ENCODE measurements at places on chromosomes 2 and 18.
A peak's percentile ranks its signal among the peaks of the same experiment; 100 is the strongest.

DNA sequence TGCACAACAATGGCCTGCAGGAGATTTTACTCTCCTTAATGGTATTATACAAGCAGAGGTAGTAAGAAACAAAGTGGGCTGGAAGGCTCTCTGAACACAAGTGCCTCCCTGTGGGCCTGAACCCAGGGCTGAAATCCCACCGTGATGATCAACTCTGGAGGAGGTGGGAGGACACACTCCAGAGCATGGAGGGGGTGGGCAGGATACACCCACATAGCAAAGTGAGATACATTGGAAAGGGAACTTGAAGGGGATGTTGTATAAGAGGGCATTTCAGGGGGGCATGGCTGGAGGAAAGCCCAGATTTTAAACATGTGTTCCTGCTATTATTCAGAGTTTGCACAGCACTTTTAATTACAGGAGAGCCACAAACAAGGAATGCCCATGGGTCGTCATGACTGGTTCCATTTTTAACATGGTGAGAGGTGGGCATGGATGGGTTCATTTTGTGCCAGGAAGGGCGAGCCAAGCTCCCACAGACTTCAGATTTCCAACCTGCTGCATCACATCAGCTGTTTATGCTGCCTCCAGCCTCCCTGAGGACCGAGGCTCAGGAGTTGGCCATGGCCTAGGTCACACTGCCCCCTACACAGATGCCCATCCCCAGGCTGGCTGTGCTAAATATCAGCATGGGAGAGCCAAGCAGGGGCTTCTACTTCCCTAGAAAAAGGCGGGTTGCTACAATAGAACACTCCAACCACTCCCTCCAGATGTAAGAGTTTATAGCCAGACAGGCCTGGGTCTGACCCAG, 416.2 kb upstream of the ID2 start:
- no peak for DNase-seq

DNA sequence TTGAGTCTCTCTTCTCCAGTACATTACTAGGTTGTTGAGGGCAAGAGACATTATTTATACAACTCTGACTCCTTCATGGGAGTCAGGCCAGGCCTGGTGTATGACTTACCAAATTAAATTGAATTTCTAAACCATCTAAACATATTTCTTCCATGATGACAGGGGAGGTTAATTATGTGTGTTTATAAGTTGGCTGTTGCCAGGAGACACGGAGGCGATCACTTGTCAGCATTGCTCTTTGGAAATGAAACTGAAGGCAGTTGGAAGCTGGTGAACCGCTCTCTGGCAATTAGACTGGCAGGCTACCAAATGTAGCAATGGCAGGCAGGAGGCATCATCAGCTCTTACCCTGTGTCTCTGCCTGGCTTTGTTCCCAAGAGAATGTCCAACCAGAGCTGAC, 241.4 kb downstream of the KCNS3 start:
- DNase-seq: peak; percentile 80

DNA sequence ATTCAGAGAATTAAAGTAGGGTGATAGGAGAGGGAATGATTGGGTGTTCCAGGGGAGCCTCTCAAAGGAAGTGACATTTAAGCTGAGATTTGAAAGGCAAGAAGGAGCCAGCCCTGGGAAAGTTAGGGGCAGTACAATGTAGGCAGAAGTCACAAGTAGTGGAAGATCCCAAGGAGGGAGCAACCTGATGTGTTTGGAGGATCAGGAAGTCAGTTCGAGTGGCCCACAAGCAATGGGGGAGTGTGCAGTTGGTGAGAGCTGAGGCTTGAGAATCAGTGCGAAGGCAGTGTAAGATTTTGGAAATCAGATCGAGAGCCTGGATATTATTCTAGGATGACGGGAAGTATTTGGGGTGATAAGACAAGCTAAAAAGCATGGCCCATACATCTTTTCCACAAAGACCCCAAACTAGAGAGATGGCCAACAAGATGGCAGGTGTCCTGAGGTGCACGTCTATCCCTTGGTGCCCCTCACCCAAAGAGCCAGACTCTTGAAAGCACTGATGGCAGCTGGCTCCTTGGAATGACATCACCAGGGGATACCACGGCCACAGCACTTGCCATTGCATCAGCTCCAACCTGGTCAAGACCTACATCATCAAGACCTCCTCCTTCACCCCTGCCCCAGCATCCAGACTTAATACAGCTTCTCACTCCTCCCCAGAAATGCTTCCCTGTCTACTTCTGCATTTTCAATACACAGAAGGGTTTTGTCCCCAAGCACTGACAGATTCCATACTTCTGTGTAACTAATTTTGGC, 127.3 kb downstream of the BCL2 start:
- no peak for DNase-seq

GRCh38 chr2:39603436-39603835, 62.3 kb upstream of the TMEM178A start:
- no peak for DNase-seq

- no peak for DNase-seq
Observed at GRCh38 chr18:3425446-3425845, 24.5 kb upstream of the TGIF1 start.

GRCh38 chr18:52936931-52937330, 596.9 kb downstream of the DCC start:
- no peak for DNase-seq

- DNase-seq: peak; percentile 14
Observed at GRCh38 chr18:11741505-11742145, 52.6 kb downstream of the GNAL start.

GRCh38 chr18:9735879-9736278, 27.8 kb downstream of the RAB31 start:
- no peak for DNase-seq

DNA sequence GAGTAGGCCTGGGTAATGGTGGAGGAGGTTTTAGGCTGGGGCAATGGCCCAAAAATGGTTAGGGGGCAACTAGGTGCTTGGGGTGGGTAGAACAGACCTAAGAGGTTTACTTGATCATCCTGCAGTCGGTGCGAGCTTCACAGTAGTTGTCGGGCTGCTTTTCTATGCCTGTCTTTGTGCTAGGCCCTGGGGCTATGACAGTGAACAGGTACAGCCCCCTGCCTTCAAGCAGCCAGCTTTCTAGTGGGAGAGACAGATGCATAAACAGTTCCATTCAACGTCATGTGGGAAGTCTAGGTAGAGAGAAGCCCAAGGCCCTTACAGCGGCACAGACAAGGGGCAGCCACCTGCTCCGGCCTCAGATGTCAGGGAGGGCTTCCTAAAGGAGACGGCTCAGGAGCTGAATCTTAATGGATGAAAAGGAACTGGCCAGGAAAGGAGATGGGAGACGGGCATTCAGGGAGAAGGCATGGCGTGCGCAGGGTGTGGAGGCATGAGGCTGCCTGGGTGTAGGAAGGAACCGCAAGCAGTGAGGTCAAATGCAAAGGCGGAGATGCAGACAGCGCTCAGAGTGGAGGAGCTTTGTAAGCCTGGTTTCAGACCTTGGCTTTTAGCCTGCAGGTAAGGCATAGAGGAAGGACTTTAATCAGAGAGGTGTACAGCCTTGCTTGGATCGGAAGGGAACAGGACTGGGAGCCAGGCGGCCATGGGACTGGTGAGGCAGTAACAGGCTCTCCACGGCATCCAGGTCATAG, 6.0 kb downstream of the CTIF start:
- no peak for DNase-seq

GRCh38 chr2:40225670-40226210, 226.2 kb downstream of the SLC8A1 start:
- DNase-seq: no peak

GRCh38 chr2:195632856-195633572, 24.0 kb upstream of the SLC39A10 start:
- no peak for DNase-seq

DNA sequence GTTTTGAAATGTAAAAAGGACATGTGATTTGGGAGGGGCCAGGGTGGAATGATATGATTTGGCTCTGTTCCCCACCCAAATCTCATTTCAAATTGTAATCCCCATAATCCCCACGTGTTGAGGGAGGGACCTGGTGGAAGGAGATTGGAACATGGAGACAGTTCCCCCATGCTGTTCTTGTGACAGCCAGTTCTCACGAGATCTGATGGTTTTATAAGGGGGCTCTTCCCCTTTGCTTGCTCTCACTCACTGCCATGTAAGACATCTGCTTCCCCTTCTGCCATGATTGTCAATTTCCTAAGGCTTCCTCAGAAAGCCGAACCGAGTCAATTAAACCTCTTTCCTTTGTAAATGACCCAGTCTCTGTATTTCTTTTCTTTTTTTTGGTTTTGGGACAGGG, 39.2 kb downstream of the FECH start:
- DNase-seq: no peak

DNA sequence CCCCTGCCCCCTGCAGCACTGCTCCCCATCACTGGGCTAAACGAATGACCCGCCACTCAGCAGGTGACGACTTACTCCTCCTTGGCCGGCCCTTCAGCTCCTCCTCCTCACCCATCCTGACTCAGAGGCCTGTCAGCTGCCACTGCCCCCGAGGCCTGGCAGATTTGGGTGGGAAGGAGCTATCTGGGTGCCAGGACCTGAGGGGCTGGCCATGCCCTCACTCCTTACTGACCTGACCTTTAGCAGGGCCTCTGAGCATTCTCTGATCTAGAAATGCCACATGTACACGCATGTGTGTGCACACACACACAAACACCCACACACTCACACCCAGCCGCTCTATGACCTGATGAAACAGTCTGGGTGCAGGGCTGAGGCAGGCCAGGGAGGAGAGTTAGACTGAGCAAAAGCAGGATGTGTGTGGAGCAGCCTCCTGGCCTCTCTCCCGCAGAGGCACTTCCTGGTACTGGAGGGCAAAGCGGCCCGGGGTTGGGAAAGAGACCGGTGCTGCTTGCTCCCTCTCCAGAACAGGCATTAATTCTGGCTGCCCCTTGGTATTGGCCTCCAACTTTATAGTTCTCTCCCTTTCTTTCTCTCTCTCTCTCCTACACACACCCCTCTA, 68.0 kb downstream of the ZFP36L2 start:
- DNase-seq: peak; percentile 80

DNA sequence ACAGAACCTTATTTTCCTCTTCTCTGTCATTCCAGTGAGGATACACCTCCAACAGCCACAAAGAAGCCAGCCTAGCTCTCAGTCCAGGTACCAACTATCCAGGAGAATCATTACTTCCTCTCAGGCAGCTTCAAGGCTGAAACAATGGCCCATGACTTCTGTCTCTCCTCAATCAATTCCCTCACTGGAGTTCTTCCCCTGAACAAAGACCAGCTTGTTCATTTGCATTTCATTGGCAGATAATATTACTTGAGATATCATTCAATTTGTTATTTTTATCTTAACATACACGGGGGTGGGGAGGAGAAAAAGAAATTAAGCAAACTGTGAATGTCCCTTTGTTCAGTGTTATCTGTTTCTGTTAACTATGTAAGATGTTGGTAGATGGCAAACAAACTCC, 44.0 kb downstream of the CCDC141 start:
- no peak for DNase-seq

GRCh38 chr2:20143263-20143662, 81.7 kb downstream of the SDC1 start:
- no peak for DNase-seq

DNA sequence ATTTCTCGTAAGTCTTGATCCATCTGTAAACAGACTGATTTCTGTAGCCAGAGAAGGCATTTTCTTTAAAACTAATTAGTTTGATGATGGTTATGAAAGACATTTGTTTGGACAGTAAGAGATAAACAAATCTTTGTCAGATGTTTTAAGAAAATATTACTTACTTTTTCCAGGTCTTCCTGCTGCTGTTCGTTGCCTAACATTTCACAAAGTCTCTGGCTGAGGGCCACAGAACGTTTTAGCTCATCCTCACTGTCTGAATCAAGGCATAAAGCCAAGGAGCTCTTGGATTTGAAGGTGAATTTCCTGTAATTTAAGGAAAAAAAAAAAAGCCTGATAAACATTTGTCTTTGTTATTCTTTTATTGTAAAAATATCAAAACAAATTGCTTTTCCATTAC, 57.8 kb downstream of the VIL1 start:
- DNase-seq: peak; percentile 12

DNA sequence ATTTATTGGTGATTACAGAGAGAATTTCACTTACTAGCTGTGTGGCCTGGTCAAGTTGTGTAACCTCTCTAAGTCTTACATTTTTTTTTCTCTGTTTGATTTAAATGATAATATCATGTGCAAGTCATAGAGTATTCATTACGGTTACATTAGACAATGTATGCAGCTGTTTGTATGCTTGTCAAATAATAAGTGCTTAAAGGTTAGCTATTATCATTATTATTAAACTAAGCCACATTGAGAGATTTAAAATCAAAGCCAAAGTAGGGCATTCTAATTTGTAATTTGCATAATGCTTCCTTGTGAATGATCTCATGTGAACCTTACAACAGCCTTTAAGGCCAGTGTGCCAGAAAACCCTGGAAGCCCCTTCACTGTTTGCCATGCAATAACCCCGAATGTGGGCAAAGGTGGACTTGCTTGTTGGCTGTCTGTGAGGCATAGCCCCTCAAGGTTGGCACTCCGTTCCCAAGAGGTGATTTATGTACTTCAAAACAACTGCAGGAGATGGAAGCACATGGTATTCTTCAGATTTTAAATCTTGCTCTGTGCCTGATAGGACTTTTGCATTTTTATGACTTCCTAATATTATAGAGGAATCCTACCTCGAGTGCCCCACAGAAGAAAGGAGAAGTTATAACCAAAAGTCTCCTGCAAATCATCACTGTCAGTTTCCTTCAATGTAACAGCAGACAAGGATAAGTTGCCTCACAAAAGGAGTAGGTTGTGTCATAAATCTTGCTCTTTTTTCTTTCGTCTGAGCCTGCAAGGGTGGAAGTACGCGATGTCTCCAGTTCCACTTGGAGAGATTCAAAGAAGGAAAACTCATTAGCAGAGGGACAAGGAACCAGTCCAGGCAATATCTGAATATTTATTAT, 272.0 kb downstream of the TGIF1 start:
- DNase-seq: no peak

GRCh38 chr2:20106746-20107145, 55.3 kb upstream of the LAPTM4A start:
- no peak for DNase-seq

- peak; percentile 10 for DNase-seq
Observed at GRCh38 chr2:133765658-133766057, 197.4 kb upstream of the NCKAP5 start.

DNA sequence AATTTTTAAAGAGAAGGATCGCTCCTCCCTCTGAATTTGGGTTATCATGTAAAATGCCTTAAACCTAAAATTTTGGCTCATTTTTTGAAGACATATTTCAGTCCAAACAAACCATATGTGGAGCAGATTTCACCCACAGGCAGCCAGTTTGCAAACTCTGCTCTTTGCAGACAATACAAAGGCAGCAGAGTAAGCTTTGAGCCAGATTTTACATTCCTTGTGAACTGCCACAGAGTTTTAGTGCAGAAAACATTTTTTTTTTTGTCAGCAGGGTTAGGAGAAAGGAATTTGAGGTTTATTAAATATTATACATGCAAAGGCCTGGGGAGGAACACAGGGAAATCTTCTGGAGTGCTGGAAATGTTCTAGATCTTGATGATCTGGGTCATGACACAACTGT, 171.9 kb upstream of the FN1 start:
- DNase-seq: no peak

Measured in HCEC 1CT (cell line).